ENCODE measurements at places on chromosomes 7 and 10. TPM values are rescaled to one million over a fixed set of nuclear protein-coding genes. Genes with fewer than 3 reads are reported as not detected.

TBC1D12 gene
- 15.8 TPM for total RNA-seq

ELN gene
- total RNA-seq = 61.2 TPM

NFKB2 gene
- 54.4 TPM for total RNA-seq

TMEM243 gene
- total RNA-seq = 58.6 TPM

ASIC3 gene
- 3.2 TPM for total RNA-seq

Data from omental fat pad (tissue), 4 donors.